Stimulated activated CD4-positive, alpha-beta T cell treated with anti-CD3 and anti-CD28 coated beads, TNF-alpha, amount 100 ng/mL, for 4 hours (primary cell): ENCODE measurements at places on chromosomes 2 and 18.

DNA sequence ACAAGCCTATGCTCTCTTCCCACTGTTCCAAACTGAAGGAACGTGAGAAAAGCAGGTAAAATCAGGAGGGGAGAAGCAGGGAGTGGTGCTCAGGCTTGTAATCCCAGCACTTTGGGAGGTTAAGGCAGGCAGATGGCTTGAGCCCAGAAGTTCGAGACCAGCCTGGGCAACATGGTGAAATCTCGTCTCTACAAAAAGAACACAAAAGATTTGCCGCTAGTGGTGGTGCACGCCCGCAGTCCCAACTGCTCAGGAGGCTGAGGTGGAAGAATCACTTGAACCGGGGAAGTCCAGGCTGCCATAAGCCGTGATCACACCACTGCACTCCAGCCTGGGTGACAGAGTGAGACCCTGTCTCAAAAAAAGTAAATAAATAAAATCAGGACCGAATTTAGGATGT, 1.3 kb upstream of the TMSB10 start:
- DNase-seq = no peak

DNA sequence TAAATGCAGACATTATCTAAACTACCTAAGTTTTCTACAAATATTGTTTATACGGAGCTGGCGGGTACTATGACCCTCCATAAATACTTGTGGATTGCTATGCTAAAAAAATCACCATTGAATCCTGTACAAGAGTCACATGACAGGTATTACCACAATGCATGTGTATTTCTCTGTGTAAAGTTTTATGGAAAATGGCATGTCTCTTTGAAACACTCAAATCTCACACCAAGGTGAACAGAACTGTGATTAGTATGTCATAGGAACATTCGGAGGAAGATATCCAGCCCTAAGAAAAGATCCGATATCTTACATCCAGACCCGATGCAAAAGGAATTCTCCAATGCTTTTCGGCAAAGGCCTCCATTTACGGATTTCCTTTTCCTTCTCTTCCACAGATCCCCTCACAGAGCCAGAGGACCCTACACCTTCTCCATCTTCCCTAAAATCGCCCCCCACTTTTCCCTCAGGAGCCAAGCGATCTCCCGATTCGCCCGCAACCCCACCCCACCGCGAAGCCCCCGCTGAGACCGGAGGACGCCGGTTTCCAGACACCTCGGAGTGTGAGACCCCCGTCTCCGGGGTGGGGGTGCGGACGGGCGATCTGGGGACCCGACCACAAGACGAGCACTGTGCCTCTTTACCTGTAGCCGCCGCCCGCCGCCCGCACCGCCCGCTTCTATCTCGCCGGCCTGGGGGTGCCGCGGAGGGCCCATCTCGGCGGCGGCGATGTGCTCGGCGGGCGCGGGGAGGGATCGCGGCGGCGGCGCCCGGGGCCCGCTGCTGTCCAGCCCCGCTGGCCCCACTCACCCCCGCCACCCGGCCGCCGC, 1.2 kb downstream of the SAP130 start:
- DNase-seq = no peak

DNA sequence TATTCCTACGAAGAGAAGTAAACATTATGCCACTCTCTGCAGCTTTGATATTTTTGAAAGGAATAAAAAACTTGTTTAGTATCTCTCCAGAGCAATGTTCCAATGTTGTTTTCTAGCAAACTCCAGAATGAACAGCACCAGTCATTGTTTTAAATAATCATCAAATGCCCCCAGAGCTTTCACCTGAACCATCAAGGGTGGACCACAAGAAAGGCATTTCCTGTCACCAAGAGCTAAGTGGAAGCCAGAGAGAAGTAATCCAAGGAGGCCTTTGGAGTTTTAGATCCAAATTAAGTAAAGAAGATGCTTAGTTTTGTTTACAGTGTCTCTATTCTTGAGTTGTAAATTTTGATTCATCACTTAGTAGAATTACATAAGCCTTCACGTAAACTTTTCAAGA, 559.0 kb downstream of the ARHGAP15 start:
- no peak for DNase-seq

DNA sequence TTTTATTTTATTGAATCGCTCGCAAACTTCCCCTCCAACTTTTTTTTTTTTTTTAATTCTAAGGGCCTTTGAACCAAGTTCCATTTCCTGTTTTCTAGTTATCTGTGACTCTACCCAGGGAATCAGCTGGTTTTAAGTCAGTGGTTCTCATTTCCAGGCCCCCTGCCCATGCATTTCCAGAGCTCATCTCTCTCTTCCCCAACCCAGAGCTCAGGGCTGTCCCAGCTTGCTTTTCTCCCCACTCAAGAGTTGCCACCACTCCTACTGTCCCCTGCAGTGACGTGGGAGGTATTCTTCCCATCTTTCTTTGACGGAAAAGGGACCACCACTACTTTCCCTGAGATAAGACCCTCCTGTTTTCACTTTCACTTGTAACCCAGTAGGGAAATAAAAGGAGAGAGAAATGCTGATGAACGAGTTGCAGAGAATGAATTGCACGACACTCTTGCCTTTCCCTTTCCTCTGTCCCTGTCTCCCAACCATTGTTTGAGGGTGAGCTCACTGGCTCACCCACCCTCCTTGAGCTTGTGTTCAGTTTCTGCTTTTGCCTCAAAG, 42.1 kb downstream of the TET3 start:
- DNase-seq = no peak

DNA sequence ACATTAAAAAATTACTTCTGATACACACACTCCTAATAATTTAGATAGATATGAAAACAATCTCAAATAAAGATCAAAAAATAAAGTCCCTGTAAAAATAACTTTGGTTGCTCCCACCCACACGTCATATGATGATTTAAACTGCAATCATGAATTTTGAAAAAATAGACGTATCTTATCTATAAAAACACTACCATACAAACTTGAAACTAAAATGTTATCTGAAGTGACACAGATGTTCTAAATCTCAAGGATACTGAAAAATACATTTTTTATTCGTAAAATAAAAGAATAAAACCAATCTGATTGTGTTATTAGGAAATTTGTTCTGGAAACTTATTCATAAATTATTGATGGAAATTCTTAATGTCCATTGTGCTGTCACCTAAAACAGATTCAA, 8.1 kb upstream of the BOLA3 start:
- no peak for DNase-seq

GRCh38 chr2:74975016-74975415, 16.6 kb downstream of the POLE4 start:
- no peak for DNase-seq

- peak; percentile 2 for DNase-seq
These were observed 659 bp downstream of the FAM210A start for GRCh38 chr18:13725566-13726231.

- DNase-seq = peak; percentile 31
These were observed 883 bp downstream of the SMCHD1 start for GRCh38 chr18:2656237-2656980.

GRCh38 chr2:17164550-17164949, 353.7 kb downstream of the RAD51AP2 start:
- no peak for DNase-seq

GRCh38 chr2:218727502-218728165, 17.0 kb downstream of the TTLL4 start:
- DNase-seq = no peak

DNA sequence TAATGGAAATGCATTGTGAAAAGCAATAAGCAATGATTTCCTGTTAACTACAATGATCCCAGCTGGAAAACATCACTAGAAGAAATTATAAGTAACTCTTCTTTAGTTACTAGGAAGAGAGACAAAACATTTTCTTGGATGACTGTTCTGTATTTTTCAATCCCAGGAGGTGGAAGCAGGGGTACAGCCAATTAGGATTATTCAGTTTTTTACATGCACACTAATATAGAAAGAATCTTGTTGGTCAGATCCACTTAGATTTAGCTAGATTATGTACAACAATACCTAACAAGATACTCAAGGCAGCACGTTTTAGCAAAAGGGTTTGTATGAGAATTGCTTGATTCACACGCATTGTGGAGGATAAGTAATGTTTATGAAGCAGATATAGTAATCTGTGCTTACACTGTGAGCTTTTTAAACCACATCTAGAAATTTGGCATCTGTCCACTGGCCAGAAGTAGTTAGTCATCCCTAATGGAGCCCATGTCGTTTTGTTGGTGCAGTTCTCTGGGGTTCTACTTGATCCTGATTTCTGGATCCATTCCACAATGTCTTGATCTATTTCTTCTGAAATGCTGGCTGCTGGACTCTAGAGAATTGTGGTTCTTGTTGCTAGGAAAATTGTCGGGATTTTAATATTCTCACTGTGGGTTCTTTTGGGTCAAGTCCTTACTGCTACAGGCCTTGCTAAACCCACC, 199.7 kb downstream of the ADCYAP1 start:
- DNase-seq = no peak

GRCh38 chr2:15263976-15264685, 297.0 kb downstream of the NBAS start:
- no peak for DNase-seq

- DNase-seq = no peak
These were observed 2.2 kb upstream of the PCYOX1 start for GRCh38 chr2:70255637-70256314.

DNA sequence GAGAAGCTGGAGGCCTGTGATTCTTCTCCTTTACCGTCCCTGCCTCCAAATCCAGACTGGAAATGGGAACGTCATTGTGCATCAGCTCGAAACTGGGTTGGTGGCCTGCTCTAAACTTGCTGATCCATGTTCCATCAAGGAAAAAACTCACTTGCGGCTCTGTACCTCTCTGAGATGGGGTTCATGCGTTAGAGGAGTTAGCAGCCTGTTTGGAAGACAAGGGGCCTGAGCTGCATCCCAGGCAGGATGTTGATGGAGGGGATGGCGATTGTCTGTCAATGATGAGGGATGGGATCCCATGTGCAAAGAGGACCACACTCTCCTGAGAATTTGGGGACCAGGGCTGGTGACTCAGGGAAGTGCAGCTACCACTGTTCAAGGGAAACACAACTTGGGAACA, 26.0 kb downstream of the TWIST2 start:
- DNase-seq = no peak

- DNase-seq = no peak
These were observed 265.1 kb downstream of the HAUS1 start for GRCh38 chr18:46369323-46369722.

- no peak for DNase-seq
These were observed 12.5 kb downstream of the NMS start for GRCh38 chr2:100482741-100483140.

DNA sequence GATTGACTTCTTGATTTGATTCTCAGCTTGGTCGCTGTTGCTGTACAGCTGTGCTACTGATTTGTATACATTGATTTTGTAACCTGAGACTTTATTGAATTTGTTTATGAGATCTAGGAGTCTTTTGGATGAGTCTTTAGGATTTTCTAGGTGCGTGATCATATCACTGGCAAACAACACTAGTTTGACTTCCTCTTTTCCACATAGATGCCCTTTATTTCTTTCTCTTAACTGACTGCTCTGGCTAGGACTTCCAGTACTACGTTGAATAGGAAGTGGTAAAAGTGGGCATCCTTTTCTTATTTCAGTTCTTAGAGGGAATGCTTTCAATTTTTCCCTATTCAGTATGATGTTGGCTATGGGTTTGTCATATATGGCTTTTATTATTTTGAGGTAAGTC, 101.3 kb downstream of the OSBPL1A start:
- DNase-seq = no peak

DNA sequence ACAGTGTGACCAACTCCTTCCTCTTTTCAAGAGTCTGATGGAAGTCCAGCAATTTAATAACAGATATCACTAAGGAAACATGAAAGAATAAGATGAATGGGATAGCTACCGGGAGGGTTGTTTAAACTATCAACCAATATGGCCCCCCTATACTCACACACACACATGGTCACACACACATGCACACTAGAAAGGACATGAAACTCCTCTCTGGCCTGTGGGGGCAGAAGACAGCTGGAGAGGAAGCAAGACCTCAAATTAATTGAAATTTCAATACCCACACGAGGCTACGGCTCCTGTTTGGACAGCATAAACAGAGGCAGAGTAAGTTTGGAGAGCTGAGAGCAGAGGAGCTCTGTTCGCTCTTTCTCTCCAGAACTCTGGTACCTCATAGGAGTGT, 34.7 kb upstream of the REEP1 start:
- no peak for DNase-seq

- no peak for DNase-seq
These were observed 80.7 kb downstream of the ITGB1BP1 start for GRCh38 chr2:9342659-9343058.

- DNase-seq = peak; percentile 8
These were observed 504 bp downstream of the ASAP2 start for GRCh38 chr2:9206991-9207640.

DNA sequence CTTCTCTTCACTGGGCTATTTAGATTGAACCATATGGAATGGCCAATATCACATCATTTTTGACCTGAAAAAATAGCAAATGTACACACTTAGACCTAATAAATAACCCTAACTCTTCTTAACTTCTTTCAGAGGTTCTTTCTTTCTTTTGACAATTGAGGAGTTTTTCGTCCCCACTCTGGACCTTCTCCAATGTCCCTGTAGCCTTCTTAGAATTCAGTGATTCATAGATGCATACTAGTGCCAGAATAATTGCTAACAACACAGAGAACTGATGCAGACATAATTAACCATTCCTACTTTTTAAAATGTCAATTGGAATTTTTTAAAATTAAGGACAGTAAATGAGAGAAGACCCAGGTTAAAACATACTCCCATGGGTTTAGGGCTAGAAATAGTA, 20.0 kb downstream of the DAPL1 start:
- no peak for DNase-seq

DNA sequence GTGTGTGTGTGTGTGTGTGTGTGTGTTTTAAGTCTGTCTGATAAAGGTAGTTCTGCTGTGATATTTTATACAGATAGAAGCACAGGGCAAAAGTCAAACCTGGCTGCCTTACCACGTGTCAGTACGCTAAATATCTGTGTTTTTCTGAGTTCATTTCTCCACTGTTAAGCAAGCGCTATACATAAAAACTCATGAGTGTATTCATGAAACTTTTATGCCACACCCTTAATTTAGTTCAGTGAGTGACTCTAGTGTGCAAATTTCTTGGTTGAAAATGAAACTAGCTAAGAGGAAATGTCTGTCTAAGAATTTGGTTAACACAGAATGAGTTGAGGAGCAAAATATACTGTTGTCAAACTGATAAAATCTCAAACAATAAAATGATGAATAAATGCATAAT, 11.2 kb downstream of the CASP10 start:
- DNase-seq = no peak

DNA sequence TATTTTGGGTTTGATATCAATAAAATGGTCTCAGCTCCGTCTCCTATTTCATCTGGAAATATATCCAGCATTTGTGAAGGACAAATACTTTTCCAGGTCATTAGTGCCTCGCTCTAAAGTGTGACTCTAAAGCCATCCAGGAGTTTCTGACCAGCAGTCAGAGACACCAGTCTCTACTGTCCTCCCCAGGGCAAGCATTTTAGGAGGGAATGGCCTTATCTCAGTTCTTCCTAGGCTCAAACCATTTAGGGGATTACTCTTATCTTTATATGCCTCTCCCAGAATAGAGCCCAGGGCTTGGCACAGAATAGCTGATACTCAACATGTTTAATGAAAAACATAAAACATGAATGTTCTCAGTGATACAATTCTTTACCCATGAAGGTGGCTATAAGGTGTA, 187.6 kb downstream of the NAPG start:
- no peak for DNase-seq
